Kidney (tissue), 22 donors: ENCODE measurements at places on chromosomes 5 and 9.
A peak's percentile ranks its signal among the peaks of the same experiment; 100 is the strongest.

- no peak for DNase-seq
These were observed 49.0 kb downstream of the FAM78A start for GRCh38 chr9:131227112-131227958.

GRCh38 chr5:77425998-77426659 lies 66.0 kb downstream of the WDR41 start:
- no peak for DNase-seq

- DNase-seq = no peak
These were observed 33.1 kb downstream of the CNTRL start for GRCh38 chr9:121107881-121108280.

DNA sequence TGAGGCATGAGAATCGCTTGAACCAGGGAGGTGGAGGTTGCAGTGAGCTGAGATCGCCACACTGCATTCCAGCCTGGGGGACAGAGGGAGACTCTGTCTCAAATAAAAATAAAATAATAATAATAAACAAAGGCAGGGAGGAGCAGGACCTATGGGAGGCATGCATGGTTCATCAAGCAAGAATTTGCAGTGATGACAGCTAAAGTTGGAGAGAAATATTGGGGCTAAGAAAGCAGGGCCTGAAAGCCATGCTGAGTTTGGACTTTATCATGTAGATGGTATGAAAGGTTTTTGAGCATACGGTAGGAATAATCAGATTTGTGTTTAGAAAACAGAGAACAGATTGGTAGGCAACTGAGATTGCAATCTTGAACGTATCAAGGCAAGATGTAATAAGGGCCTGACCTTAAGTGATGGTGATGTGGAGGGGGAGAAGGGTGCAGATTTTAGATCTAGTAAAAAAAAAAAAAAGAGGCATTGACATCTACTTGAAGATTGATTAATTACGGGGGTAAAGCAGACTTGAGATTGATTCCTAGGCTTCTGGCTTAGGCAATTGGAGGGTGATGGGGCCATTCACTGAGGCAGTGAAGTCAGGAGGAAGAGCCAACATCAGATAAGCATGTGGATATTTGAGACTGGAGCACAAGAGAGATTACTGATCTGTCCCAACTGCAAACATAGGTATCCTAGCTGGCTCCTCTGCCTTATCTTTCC lies 50.7 kb downstream of the CFAP95 start:
- no peak for DNase-seq

DNA sequence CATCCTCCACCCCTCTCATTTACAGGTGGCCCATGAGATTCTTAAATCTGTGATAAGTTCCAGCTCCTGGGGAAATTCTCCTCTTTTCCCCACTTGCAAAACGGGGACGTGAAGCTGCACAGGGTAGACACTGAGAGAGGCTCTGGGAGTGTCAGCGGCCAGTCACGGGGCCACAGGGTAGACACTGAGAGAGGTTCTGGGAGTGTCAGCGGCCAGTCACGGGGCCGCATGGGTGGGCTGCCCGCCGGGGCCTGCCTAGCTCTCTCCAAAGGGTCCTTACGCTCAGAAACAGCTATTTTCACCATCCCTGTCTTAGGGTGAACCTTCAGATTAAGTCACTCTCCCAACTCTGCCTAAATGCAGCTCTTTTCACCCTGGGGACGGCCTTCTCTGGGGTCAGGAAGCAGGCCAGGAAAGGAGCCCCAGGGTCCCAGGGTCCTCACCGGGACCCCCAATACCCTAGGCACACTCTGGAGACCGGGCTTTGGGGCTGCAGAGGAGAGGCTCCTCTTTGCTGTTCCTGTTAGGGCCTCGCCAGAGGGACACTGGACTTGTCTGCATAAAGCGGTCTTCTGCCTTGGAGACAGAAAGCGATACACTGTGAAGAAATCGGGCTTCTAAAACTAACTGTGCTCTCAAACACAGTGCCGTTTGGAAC lies 1.5 kb downstream of the FAM78A start:
- DNase-seq = peak; percentile 75

- DNase-seq = peak; percentile 12
These were observed 131.3 kb upstream of the NR3C1 start for GRCh38 chr5:143534761-143535154.

GRCh38 chr9:91711755-91712601 lies 238.1 kb downstream of the ROR2 start:
- DNase-seq = no peak

DNA sequence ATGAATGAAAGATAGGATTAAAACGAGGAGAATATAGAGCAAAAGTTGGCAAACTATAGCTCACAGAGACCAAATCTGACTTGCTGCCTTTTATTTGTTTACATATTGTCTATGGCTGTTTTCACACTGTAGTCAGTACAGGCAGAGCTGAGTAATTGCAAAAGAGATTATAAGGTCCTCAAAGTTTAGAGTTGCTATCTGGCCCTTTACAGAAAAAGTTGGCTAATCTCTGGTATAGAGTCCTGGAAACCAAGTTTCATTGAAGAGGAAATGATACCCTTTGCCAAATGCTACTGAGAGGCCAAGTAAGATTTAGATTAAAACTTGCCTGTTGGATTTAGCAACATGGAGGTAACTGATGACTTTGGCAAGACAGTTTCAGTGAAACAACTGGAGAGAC lies 36.0 kb downstream of the LYRM7 start:
- DNase-seq = no peak

DNA sequence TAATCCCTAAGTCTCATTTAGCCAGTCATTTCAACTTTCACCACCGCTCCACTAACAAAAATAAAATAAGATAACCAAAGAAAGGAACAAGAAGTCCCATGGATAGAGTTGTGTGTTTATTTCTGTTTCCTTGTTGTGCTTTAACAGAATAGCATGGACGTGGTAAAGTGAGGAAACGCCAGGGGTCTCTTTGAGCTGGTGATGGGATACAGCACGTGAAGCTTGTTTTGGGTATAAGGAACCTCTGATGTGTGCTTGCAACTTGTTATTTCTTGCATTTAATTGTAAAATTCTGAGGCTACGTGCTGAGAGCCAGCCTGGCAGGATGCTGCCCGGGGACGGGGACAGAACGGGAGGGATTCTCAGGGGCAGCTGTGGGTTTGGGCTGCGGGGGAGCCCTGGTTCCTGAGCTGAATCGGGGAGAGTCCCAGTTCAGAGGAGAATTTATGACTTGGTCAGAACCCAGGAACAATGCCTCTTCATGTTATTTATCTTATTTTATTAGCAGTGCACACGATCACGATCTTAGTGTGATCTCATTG lies 63.4 kb downstream of the ANKRD33B start:
- peak; percentile 43 for DNase-seq

DNA sequence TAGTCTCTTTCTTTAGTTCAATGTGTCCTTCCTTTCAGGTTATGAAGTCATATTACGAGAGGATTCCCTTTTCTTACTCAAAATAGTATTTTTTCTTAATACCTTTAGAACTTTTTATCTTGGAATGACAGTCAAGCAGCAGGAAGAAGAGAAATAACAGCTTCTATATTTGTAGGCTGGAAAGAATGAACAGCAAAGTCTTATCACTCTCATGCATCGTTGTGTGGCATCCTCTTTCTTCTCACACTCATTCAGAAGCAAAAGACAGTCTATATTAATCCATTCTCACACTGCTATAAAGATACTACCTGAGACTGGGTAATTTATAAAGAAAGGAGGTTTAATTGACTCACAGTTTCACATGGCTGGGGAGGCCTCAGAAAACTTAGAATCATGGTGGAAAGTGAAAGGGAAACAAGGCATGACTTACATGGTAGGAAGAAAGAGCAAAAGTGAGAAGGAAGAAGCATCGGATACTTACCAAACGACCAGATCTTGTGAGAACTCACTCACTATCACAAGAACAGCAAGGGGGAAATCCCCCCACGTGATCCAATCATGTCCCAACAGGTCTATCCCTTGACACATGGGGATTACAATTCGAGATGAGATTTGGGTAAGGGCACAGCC lies 1646.1 kb upstream of the CDH6 start:
- DNase-seq = no peak

DNA sequence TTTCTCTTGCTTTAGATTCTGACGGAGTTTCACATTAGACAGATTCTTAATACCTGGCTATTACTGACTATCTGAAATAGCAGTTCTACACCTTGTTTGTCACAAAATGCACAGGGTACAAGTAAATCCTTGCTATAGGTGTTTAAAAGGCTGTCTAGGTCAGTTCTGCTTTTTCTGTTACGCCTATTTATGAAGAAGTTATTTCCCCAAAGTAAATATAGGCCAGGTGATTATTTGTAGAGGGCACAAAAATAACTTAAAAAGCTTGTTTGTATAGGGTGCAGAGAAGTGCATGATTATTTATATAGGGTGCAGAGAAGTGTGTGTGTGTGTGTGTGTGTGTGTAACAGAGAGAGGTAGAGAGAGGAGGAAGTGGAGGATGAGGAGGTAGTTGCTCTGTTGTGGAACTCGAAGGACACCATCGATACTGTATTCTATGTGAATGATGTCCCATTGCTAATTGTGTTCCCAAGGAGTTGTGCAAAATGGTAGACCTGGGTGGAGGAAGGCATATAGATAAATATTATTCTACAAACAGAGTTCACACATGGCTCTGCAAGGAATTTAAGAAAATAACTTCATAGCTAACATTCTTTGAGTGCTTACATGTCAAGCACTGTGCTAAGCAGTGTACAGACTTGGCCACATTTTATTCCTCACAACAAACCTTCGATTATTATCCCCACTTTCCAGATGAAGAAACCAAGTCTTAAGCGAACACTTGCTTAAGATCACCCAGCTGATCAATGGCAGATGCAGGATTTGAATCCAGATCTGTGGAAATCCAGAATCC lies 96.3 kb upstream of the EQTN start:
- no peak for DNase-seq

DNA sequence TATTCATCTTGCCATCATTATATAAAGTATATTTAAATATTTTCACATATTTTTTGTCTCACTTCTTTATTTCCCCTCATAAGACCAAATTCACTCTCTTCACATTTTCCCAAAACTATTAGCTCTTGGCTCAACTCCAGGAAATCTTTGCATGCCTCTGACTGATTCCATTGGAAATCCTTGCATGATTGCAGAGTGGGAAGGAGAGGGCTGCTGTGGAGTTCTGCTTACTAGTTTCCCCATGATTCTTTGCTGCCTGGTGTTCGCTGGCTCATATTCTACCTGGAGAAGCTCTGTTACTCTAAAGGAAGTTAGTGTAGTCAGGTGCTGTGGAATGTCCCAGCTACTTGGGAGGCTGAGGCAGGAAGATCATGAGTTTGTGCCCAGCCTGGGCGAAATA lies 41.9 kb downstream of the LIX1 start:
- DNase-seq = no peak

GRCh38 chr9:109863961-109864360 lies 84.0 kb downstream of the PALM2AKAP2 start:
- DNase-seq = no peak

DNA sequence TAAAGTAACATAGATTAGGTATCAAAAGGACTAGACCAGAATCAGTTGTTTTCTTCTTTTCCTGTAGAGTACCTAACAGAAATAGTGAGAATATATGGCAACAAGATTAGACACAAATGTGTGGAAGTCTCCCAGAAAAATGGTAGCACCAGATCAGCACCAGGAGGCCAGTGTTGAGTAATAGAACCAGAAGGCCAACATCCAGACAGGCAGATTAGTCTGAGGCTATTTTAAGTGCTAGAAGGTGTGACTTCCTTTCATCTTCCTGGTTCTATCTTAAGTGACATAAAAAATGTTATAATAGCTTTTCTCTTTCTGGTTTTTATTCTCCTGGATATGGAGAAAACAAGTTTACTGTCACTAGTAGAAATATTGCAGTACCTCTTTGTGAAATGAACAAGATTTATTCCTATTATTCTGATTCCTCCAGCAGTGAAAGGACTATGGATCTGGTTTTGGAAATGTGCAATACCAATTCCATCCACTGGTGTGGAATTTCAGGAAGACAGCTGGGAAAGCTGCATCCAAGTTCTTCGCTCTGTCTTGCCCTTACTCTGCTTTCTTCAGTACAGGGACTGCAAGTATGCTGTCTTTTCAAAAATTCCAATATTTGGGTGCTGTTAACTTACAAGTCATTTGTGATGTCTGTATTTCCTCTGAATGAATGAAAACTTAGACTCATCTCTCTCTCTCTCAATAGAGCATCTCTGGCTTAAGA lies 39.1 kb downstream of the SHLD3 start:
- no peak for DNase-seq

GRCh38 chr5:97494465-97494864 lies 311.4 kb upstream of the RIOK2 start:
- no peak for DNase-seq

DNA sequence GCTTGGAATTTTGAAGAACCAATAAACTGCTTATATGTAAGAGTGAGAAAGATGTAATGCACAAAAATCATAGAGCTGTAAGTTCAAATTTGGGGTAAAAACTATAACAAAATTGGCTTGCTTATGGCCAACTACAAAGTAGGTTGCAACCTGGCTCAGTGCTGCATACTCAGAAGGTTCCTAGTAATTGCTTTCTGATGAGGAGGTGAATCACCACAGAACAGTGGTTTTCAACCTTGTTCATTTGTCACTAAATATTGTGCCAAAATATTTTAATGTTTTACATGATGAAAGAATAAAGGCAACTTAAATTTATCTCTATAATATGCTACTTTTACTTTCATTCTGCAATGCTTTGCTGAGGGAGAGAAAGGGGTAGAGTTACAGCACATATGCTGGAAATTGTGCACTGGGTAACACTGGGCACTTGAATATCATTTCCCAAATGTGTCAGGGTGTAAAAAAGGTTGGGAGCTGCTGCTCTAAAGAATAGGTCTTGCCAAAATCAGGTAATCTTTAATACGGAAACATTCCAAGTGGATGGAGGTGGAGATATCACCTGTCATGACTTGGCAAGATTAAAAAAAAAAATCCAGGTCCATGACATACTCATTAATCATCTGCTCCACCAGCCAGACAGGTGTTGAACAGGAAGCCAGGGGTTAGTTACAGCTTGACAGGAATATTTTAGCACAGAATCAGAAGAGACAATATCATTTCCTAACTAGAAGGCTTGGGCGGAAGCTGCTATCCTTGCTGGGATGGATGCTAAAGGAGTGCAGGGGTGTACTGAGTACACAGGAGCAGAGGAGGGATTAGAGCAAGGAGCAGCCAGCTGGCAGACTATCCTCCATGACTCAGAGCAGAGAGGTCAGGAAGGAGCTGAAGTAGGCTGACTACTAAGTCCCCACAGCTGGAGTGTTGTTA lies 34.6 kb upstream of the CCL21 start:
- peak; percentile 20 for DNase-seq

GRCh38 chr5:159824188-159825161 lies 91.8 kb upstream of the ADRA1B start:
- no peak for DNase-seq

DNA sequence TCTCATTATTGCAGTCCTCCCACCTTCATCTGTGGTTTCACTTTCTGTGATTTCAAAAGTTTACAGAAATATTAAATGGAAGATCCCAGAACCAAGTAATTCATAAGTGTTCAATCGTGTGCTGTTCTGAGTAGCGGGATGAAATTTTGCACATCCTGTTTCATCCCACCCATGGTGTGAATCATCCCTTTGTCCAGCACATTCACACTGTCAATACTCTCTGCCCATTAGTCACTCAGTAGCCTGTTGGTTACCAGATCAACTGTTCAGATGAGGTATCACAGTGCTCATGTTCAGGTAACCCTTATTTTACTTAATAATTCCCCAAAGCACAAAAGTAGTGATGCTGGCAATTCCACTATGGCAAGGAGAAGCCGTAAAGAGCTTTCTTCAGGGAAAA lies 26.8 kb downstream of the FAM81B start:
- no peak for DNase-seq

- DNase-seq = no peak
These were observed 55.8 kb upstream of the CPEB4 start for GRCh38 chr5:173832386-173832785.
